ENCODE measurements at places on chromosomes 12 and 14. TPM values are rescaled to one million over a fixed set of nuclear protein-coding genes. Genes with fewer than 3 reads are reported as not detected.

Gene MUCL1
- not detected for total RNA-seq

Gene SLC10A1
- total RNA-seq, result 2.4 TPM

Gene SERPINA12
- not detected for total RNA-seq

Gene WDHD1
- 8.2 TPM for total RNA-seq

Gene NANOG
- total RNA-seq, result 0.24 TPM

Gene CDK2
- 16.6 TPM for total RNA-seq

Gene LMBR1L
- 64.8 TPM for total RNA-seq

Gene SRSF5
- total RNA-seq, result 218 TPM

Gene CLEC7A
- total RNA-seq, result 26.0 TPM

Measured in umbilical cord (tissue), 2 donors.